ENCODE measurements at places on chromosomes 5 and 9.

GRCh38 chr5:72478276-72478675 is 28.9 kb downstream of the ZNF366 start:
- DNase-seq, result no peak

DNA sequence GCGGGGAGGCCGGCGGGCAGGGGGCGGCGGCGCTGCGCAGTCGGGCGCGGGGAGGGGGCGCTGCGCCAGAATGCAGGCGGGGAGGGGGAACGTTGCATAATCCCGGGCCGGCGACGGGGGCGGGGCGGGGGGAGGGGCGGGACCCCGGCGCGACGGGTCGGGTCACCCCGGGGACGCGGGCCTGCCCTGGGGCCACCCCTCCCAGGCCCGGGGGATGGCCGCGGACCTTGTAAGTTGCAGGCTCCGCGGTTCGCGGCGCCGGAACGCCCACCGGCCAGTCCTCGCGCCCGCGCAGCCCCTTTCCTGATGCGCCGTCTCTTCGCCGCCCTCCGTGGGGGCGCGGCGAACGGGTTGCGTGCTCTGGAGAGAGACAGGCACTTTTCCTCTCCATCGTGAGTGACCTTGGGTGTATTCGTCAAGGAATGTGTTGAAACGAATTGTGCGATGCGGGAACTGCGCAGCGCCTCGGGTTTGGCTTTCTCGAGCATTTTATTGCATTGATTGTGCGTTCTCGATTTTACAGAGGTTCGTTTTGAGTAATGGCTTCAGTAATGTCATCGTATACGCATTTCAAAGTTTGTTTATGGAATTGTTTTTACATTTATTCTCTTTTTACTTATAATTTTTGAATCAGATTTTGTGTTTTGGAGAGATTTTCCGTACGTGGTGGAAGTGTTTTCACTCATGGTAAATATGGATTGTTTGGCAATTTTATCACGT is 802 bp downstream of the SPIN1 start:
- DNase-seq, result peak; percentile 51

- no peak for DNase-seq
These were observed 47.1 kb downstream of the UGCG start for GRCh38 chr9:111943746-111944145.

DNA sequence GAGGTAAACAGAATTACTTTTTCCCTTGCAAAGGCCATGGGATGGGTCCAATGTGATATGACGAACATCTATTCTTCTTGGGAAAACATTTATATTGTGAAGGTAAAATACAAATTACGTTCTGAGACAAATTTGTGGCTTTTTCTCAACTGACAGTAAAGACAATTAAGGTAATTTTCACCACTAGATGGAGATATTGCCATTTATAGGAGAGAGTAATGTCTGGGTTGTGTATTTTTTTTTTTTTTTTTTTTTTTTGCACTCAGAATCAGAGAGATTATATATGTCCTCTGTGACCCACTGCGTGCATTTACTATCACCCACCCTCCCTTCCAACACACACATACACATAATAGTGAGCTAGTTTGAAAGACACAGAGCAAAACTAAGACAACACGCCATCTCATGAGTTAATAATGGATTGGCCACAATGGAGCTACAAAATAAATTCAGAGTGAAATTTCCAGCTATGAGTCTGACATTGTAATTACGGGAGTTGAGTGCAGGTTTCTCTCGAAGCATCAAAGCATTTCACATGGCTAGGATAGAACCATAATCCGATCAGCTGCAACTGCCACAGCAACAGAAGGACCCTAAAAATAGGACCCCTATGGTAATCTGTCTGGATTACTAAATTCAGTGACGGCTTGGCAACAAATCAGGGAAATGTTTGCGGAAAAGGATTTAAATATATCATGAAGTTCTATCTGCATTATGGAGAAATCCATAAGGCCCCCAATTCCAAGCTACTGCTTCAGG is 49.2 kb downstream of the ANXA1 start:
- peak; percentile 38 for DNase-seq

GRCh38 chr5:131998431-131999040 is 12.9 kb downstream of the ACSL6 start:
- DNase-seq, result no peak

GRCh38 chr5:54659700-54660131 is 142.2 kb downstream of the SNX18 start:
- no peak for DNase-seq

DNA sequence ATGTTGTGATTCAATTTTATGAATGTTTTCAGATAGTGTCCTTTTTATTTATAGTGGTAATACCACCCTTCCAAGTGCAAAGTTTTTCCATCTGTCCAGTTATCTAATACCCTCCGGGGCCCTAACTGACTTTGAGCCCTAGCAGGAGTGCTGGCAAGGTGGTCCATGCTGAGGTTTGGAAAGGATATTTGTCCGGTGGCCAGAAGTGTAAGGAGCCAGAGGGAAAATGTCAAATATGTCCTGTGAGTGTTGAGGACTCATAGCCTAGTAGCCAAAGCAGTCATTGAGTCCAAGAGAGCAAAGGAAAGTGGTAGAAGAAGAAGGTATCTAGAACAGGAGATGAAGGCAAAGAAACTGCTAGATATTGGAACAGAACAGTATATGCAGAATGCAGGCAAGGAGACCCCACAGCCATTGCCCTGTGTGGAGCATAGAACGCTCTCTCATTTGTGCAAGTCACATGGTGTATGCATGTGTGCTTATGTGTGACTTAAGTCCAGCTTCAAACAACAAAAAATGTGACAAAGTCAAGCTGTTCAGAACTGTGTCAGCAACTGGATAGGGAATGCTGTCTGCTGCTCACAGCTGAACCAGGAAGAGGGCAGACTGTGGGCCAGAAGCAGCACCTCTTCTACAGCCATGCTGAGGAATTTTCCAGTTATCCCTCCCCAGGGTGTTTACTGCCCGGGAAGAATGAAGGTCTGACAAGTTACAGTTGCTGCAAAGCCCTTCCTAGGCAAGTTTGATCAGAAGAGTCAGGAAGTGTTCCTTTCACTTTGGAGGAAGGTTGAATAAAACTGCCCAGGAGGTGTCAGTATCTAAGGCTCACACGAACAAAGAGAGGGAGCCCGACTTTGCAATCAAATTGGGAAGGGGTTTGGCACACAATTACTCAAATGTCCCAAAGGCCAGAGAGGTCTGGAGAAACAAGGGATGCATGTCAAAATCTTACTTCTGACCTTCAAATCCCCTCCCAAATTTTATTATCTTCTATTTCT is 463.3 kb upstream of the DMAC1 start:
- DNase-seq, result no peak

GRCh38 chr5:6202968-6203365 is 175.4 kb downstream of the MED10 start:
- DNase-seq, result no peak

- DNase-seq, result peak; percentile 13
These were observed 161.3 kb downstream of the ZNF608 start for GRCh38 chr5:124584991-124585715.

DNA sequence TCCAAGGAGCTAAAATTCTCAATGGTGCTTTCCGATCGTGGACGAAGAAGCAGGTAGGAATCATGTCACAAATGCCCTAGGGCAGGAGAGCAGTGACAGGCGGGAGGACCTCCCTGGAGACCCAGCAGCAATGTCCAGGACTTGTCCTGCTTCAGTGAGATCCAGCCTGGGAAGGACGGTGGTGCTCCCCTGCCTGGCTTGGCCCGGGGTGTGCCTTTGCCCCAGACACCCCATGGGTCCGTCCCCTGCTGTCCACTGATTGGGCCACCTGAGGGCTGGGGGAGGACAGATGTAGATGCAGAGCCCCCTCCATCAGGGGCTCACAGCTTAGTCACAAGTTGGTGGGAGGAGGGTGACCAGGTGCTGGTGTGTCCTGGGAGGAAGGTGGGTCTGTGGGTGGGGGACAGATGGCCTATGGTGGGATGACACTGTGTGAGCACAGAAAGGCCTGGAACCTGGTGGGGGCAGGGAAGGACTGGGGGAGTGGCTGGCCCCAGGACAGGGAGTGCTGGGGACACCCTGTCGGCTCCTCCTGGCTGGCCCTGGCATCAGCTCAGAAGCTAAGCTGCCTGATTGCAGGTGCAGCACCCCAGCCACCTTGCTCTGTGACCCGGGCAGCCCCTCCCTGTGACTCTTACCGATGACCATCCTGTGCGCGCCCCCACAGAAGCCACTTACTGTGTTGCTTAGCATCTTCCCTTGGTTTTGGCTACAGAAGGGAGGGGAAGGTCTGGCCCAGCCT is 82.0 kb downstream of the PHF2 start:
- DNase-seq, result no peak

DNA sequence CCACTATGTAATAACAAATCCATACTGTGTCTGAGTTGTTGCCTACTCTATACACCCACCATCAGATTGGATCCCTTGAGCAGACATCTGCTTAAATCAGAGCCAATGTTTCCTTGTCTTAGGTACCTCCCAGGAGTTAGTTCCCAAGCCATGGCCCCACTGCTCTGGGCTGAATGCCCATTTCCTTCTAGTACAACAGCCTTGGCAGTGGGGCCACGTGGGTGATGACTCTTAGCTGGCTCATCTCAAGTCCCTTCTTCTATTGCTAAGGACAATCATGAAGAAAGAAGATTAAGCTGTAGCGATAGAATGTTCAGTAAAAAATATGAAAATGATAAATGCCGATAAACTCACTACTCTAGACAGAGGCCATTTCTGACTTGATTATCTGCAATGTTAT is 16.6 kb downstream of the PTGR1 start:
- DNase-seq, result no peak

- no peak for DNase-seq
These were observed 108.1 kb downstream of the JAKMIP2 start for GRCh38 chr5:147674411-147674810.

DNA sequence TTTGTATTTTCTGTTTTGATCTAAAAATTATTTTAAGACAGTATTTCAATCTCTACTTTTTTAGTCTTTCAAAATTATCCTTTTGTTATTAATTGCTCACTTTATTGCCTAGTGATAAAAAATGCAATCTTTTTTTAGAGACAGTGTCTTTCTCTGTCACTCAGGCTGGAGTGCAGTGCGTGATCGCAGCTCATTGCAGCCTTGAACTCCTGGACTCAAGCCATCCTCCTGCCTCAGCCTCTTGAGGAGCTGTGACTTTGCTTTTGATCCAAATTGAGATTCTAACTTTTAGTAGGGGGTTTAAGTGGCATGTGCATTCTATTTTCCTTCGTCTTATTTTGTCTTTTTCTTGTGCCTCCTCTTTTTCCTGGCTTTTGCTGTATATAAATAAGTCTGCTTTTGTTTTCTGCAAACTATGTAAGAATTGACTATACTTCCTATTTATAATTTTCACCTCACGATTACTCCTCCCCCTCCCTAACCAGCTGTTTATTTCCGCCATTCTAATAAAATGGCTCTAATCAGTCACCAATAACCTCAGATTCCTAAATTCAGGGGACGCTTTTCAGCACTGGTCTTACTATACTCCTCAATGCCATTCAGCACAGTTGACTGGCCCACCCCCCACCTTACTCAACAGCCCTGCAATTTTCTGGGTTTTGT is 32.3 kb downstream of the KLF9 start:
- no peak for DNase-seq

DNA sequence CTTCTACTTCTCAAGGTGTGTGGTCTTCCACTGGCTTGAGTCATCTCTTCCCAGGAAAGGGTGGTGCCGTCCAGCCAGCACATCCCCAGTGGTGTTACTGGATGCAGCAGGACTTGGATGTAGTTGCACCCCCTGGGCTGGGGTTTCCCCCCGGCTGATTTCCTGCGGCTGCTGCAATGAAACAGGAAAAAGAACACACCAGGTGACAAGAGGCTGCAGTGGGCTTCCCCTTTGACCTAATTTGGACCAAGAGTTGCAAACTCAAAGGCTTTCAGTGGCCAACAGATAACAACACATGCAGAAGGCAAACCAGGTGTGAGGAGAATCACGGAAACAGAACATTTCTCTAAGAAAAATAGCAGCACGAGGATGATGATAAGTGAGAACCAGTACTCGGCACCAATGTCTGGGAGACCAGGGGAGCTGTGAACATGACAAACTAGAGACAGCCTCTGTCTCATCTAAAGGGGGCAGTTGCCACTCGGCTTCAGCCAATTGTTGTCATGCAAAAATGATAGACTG is 83.7 kb downstream of the PDE6A start:
- peak; percentile 52 for DNase-seq

GRCh38 chr5:97044052-97044451 is 98.4 kb downstream of the LIX1 start:
- DNase-seq, result no peak

GRCh38 chr5:106408570-106408969 is 1262.2 kb downstream of the EFNA5 start:
- DNase-seq, result no peak

- DNase-seq, result no peak
These were observed 157.3 kb upstream of the ALDH1B1 start for GRCh38 chr9:38235244-38235643.

DNA sequence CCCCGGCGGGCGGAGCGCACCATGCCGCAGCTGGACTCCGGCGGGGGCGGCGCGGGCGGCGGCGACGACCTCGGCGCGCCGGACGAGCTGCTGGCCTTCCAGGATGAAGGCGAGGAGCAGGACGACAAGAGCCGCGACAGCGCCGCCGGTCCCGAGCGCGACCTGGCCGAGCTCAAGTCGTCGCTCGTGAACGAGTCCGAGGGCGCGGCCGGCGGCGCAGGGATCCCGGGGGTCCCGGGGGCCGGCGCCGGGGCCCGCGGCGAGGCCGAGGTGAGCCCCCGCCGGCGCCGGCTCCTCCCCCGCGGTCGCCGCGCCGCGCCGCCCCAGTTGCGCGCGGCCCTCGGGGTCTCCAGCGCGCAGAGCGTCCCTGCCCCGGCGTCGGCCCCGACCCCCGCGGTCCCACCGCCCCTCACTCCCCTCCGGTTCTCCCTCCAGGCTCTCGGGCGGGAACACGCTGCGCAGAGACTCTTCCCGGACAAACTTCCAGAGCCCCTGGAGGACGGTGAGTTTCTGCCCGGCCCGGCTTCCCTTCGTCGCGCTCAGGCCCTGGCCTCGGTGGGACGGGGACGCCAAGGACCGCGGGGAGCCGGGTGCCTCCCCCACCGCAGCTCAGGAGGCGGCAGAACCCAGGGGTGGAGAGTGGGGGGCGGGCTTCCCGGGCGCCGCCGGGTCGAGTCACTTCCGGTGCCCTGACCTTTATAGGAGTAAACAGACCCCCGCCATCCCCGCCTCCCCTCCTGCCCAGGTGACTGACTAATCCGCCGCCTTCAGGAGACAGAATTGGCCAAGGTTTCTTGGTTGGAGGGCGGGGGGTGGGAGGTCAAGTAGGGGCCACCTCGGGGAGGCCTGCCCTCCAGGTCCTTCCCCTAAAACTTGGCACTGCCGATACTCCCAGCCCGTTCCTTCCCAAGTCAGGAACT is 665 bp downstream of the TCF7 start:
- no peak for DNase-seq

- no peak for DNase-seq
These were observed 27.2 kb upstream of the ZFR start for GRCh38 chr5:32471784-32472183.

All from activated CD4-positive, alpha-beta T cell treated with anti-CD3 and anti-CD28 coated beads, Interleukin-10, Interleukin-2, amounts not matched to agents 100 ng/mL and 50 ng/mL, durations not matched to agents 16 hours and 8 hours (primary cell).